ENCODE measurements at places on chromosomes 6 and 20.

DNA sequence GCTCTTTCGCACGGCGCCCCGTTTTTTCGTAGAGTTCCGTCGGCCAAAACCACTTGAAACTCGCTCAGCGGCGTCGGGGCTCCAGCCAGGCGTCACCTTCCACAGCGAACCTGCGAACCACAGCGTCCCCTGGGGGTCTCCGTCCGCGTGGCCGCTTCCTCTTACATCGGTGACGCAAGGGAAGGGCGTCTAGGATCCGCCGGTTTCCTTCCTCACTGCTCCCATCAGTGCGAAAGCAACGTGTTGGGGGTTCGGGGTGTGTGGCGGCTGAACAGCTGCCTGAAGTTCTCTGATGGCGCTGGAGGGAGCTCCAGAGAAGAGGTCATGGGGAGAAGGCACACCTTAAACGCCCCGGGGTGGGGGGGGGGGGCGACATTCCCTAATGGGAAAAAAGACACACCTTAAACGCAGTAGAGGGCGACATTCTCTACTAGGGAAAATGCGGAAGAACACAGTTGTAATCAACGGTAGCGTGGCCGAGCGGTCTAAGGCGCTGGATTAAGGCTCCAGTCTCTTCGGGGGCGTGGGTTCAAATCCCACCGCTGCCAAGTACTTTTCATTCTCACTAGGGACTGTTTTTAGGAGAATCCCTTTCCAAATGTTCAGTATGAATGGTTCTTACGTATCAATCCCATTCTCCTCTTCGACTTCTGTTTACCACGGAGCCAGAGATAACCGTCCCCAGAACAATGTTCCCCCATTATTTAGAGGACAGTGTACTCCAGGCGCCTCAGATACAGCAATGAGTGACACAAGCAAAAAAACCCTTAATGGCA lies 16.4 kb downstream of the ZNF311 start:
- DNase-seq, result no peak

- DNase-seq, result no peak
Observed at GRCh38 chr6:2823104-2823850, 18.4 kb downstream of the SERPINB1 start.

DNA sequence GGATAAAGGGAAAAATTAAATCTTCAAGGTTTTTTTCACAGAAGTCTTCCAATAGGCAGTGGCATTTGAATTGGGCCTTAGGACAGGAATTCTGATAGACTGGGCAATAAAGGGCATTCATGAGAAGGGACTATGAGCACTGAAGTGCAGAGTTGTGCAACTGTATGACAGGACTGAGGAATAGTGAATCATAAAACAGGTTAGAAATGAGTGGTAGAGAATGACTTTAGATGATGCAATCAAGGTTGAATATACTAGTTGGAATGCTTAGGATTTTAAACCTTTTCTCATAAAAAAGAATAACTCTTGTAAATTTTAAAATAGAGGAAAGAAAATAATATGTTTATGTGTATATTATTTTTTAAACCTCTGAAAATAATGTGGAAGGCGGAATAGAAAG lies 944.7 kb downstream of the PHF3 start:
- DNase-seq, result no peak

- DNase-seq, result no peak
Observed at GRCh38 chr6:163525926-163526325, 111.4 kb downstream of the QKI start.

GRCh38 chr6:49264909-49265308 lies 198.1 kb downstream of the MMUT start:
- no peak for DNase-seq

DNA sequence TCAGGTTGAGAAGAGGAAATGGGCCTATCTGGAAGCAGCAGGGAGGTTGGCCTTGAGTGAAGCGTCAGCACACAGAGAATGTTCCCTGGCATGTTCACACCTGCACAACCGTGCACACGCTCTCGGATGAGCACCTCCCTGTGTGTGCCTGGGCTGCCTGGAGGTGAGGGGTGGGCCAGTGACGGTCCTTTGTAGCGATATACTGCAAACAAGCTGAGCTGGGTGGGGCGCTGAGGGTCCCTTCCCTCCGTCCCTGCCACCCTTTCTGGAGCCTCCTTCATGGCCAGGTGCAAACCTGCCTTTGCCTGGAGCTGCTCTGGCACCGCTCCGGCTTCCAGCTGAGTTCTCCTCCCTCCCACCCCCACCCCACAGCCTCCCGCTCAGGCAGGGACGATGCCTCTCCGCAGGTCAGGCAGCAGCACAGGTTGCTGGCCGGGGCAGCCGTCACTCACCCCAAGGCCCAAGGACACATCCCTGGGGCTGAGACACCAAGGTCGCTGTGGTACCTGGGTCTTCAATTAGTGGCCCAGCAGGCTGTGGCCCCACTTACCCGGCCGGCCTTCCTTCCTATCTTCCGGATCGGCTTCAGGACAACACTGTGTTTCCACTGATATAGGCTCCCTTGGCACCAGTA lies 111.6 kb downstream of the ERMARD start:
- DNase-seq, result no peak

DNA sequence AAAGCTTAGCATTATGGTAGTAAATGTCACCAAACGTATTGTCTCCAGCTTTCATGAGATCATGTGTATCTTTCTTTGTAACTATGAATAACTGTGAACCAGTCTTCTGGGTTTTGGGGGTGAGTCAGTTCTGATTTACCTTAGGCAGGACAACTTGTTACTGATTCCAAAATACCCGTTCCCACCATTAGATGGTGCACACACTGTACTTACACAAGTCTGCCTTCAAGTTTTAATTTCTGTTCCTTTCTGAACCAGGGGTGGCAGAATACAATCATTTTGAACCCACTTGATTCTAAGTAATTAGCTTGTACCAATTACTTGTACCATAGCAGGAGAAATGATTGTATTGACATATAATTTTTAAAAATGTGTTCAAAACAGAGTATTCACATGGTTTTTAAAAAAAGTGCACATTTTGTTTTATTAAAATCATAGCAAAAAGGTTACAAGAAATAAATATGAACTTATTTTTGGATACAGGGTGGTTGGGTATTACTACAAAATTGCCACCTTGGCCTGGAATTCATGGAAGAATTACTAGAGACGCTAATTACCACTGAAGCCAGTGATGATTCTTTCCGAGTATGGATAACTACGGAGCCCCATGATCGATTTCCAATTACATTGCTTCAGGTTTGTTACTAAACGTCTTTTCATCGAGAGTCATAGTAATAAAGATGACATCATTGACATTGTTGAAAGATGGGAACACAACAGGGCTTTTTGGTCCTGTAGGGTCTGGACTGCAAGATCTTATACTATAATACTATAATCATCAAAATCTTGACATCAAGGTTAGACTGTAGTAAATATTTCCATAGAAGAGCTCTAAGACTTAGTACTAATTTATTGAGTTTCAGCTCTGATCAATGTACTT lies 75.2 kb upstream of the GLP1R start:
- no peak for DNase-seq

All from esophagus squamous epithelium (tissue), 5 donors.